C1 segment of cervical spinal cord (tissue), 14 donors: ENCODE measurements at places on chromosomes 3 and 15.

GRCh38 chr3:79113876-79114275 lies 653.9 kb downstream of the ROBO1 start:
- no peak for DNase-seq

DNA sequence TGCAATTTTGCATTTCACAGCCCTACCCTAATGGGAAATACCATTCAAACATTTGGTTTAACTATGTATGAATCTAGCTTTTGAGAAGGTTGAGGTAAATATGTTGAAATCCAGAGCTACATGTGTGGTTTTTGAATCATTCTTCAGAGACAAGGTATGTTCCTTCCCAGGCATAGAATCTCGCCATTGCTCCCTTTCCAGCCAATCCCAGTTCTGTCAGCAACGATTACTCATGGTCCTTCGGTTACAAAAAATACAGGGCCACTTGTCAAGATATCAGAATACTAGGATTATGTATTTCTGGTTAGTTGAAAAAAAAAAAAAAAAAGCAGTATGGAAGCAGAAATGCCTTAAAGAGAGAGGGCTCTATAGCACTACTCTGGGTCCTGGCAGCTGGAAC lies 182.4 kb downstream of the RBMS3 start:
- DNase-seq, result no peak

DNA sequence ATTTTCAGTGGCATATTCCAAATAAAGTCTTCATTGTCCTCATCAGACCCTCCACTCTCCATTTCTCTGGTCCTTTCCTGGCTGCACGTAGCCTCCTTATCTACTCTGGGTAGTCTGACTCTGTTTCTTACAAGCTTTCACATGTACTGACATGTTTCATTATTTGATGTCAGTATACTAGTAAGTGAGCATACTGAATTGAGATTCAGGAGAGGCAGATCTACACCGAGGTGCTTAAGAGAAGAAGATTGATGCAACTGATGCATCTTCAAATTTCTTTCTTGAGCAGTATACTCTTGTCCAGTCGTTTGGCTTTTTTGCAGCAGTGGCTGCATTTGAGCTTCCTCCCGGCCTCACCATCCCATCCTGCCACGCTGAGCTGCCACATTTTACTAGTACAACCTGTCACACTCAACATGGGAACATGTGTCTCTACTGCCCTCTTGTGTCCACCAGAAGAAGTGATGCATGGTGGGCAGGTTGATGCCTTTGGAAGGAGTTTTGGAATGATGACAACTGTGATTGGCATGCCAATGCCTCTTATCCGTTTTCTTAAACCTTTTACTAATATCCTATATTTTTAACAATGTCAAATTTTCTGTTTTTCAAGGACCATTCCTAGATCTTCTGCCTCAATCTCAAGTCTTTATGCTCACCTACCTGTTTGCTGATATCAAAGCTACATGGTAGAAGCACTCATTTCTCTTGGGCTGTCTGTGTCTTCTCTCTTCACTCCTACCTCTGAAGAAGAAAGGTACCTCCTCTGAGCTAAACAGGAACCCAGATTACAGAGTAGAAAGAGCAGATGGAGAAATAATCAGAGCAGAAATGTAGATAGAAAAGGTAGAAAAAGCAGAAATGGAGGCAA lies 38.7 kb downstream of the GUCA1C start:
- DNase-seq, result no peak

GRCh38 chr3:14991818-14992612 lies 44.6 kb downstream of the NR2C2 start:
- DNase-seq, result no peak

DNA sequence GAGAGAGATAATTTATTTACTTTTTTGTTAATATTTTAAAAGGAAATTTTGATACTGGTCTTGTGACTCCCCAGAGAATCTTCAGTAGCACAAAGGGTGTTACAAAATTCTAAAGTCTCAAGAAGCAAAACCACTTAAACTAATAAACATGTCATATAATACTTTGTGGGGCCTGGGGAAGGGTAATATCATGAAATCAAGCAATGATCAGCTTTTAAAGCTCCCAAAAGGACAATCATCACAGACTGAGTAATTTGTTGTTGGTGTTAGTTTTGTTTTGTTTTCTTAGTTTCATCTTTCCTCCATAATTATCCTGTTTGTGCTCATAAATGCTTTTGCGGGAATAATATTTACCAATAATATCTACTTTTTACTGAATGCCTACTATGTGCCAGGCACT lies 55.0 kb downstream of the TMEM212 start:
- DNase-seq, result no peak

- DNase-seq, result no peak
These were observed 64.4 kb upstream of the SNRPA1 start for GRCh38 chr15:101359365-101359947.

DNA sequence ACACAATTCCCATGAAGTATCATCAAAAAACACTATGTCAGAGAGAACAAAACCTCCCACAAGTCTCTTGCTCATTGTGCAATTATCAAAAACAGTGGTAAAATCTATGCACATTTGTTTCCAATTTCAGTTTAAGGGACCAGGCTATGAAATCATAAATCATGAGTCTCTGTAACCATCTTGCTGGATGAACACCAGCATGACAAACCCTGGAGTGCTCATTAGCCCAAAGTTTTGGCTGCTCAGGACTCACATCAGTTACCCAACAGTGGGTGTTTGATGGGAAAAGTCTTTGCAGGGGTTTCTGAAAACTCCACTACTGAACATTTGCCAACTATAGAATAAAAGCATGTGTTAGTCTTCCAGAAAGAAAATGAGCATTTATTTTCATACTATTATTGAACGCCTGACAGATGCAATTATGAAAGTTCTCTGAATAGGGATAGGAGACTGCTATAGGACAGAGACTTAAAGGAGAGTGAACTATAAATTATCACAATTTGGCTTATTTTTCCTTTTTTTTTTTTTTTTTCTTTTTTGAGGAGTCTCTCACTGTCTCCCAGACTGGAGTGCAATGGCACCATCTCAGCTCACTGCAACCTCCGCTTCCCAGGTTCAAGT lies 240.8 kb upstream of the KCNMB2 start:
- DNase-seq, result no peak

DNA sequence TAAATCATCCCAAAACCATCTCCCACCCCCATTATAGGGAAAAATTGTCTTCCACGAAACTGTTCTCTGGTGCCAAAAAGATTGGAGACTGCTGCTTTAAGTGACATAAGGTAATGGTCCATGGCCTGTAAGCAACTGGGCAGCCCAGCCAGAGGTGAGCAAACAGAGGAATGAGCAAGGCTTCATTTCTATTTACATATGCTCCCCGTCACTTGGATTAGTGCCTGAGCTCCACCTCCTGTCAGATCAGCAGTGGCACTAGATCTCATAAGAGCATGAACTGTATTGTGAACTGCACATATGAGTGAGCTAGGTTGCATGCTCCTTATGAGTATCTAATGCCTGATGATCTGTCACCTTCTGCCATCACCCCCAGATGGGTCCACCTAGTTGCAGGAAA lies 1159.8 kb upstream of the ALCAM start:
- DNase-seq, result no peak

GRCh38 chr3:112813723-112814171 lies 32.9 kb downstream of the CD200R1L start:
- DNase-seq, result no peak

GRCh38 chr15:74655424-74655823 lies 39.8 kb downstream of the CLK3 start:
- no peak for DNase-seq

GRCh38 chr15:60889006-60889405 lies 340.1 kb downstream of the RORA start:
- no peak for DNase-seq

DNA sequence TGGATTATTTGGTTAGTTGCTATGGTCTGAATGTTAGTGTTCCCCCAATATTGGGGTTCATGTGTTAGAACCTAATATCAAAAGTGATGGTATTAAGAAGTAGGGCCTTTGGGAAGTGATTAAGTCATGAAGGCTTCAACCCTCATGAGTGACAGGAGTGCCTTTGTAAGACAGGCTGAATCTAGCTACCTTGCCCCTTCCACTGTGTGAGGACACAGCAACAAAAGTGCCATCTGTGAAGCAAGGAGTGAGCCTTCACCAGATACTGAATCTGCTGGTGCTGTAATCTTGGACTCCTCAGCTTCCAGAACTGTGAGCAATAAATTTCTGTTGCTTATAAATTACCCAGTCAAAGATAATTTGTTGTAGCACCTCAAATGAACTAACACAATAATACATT lies 22.6 kb upstream of the SATB1 start:
- DNase-seq, result no peak

DNA sequence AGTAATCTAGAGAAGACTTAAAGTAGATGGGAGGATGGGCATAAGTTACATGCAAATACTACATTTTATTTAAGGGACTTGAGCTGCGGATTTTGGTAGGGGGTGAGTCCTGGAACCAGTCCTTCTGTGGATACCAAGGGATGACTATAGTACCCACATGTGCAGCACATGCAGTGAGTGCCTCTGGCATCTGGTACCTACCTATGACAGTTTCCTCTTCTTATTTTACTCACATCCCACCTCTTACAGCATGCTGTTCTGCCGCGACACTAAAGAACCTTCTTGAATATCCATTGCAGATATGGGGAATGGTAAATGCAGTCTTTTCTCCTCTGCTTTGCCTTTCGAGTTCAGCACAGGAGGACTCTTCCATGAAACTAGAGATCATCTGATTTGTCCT lies 1.7 kb downstream of the TSEN2 start:
- DNase-seq, result no peak

DNA sequence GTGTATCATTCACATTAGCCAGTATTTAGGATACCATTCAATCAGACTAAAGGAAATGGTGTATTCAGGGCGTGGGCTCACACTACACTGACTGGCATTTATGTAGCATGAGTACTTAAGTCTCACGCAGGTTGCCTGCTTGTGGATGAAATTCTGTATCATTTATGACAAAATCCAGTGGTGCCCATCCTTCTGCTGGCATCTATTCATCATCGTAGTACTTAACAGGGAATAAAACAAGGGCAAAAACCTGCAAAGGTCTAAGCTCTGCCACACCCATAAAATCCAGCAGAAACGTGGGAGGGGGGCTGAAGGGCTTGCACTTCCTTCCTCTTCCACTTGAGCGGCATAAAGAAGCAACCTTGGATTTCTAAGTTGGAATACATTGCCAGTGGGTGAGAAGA lies 2.7 kb downstream of the GAP43 start:
- DNase-seq, result no peak

GRCh38 chr3:136862617-136863322 lies 762 bp downstream of the NCK1 start:
- no peak for DNase-seq

GRCh38 chr15:36643551-36643950 lies 64.1 kb downstream of the CDIN1 start:
- DNase-seq, result no peak

DNA sequence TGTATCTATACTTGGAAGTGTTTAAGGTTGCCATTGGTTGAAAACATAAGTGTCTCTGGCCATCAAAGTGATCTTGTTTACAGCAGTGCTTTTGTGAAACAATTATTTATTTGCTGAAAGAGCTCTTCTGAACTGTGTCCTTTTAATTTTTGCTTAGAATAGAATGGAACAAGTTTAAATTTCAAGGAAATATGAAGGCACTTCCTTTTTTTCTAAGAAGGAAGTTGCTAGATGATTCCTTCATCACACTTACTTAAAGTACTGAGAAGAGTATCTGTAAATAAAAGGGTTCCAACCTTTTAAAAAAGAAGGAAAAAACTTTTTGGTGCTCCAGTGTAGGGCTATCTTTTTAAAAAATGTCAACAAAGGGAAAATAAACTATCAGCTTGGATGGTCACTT lies 19.7 kb downstream of the B3GNT5 start:
- no peak for DNase-seq

DNA sequence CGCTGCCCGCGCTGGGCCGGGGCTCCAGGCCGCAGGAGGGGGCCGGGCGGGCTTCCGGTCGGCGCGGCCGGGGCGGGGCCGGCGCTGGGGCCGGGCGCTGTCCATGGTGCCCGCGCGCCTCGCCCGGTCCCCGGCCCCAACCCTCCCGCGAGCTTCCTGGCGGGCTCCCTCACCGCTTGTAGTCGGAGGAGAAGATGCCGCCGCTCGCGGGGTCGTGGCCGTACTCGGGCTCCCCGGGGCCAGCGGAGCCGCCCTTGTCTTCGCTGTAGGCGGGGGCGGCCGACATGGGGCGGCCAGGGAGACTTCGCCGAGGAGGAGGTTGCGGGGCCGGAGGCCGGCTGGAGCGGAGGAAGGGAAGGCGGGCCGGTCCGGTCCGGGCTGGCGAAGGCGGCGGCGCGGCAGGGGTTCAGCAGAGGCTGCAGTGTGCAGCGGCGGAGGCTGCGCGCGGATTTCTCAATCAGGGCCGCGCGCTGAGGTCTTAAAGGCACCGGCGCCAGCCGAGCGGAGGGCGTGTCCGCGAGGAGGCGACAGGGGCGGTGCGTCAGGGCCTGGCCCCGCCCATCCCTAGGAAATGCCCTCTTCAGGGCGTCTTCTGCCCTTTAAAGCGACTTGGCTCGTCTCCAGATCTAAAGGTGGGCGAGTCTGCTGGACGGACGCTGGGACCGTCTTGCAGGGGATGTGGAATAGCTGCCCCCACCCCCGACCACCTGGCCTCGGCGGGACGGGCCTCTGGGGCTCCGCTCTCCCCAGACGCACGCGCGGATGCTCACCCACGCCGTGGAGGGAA lies at the start of gene AP3B2:
Gene AP3B2 (minus strand): TSS at position 455 of the 787 bp plus-strand sequence. CDS start 169 bp downstream, at position 286.
- DNase-seq, result peak; percentile 46

- DNase-seq, result no peak
These were observed 40.8 kb downstream of the MESD start for GRCh38 chr15:80948651-80949292.

DNA sequence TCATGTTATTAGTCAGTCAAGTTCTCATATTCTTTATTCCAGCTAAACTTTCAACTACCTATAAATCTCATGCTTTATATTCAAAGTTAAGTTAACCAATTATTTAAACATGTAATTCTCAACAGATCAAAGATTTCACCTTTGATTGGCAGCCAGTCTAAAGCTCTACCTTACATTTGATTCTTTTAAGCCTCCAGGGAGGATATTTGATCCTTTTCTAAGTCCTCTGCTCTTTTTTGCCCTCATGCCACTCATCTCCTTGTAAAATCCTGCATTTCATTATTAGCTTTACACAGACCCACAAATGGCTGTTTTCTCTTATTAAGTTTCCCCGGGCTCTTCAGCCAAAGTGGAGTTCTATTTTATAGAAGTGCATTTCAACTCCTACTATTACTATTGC lies 134.1 kb downstream of the NLGN1 start:
- DNase-seq, result no peak

GRCh38 chr3:72974956-72975355 lies 21.7 kb upstream of the PPP4R2 start:
- no peak for DNase-seq

- no peak for DNase-seq
These were observed 13.2 kb downstream of the C3orf22 start for GRCh38 chr3:126545544-126545943.

- no peak for DNase-seq
These were observed 140.8 kb upstream of the RAD18 start for GRCh38 chr3:9104121-9104520.

GRCh38 chr15:88748081-88748480 lies 55.2 kb upstream of the ACAN start:
- DNase-seq, result no peak
